ENCODE measurements at places on chromosomes 2 and 18.

DNA sequence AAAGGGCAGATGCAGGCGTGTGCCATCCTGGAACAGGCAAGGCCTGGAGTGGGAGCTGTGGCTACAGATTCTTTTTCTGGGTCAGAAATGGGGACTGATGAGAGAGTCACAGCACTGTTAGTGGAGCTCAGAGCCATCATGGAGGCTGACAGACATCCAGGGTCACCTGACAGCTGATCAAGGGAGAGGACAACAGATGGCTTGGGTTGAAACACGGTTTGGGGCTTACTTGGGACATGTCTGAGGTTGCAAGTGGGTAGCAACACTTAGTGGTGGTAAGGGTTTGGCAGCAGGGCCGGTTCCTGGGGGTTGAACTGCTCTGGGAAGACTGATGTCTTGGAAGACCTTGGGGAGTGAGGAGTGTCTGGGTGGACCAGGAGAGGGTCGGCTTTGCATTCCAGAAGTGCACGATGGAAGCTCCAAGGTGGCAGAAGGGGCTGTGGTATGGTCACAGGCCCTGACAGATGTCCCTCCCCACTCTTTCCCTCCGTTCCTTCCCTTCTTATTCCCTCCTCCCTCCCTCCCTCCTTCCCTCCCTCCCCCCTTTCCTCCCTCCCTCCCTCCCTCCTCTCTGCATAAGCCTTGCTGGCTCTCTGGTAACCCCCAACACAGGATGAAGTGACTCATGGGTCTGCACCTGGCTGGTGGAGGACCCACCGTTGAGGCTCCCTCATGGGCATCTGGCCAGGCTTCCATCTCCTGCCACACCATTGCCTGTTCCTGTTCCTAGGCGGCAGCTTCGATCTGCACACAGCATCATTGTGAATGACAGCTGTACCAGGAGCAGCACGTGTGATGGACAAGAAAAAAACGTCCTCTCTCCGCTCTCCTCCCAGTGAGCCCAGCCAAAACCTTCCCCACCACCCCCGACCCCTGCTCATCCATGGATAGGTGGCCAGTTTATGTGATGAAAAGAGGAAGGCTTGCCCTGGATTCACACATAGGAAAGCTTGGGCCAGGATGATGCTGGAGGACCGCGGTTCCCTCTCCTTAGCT, 63.8 kb upstream of the RPL31 start:
- DNase-seq, result no peak

DNA sequence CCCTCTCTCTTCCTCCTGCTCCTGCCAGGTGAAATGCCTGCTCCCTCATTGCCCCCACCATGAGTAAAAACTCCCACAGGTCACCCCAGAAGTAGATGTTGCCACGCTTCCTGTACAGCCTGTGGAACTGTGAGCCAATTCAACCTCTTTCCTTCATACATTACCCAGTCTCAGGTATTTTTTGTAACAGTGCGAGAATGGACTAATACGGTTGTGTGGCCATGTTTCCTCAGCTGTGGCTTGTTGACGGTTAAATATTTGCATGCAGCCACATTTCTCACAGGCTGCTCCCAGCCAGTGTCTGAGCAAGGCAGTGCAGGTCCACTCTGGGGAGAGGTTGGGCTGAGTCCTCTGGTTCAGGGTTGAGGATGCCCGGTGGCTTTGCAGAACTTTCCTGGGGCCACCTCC, 27.8 kb upstream of the COPS8 start:
- DNase-seq, result no peak

- DNase-seq, result peak; percentile 31
Measured at GRCh38 chr2:218993345-218994315, at the start of gene CRYBA2. Gene CRYBA2, minus strand, starts transcription at chr2:218993422. Its CDS starts 246 bp downstream, at chr2:218993176.

DNA sequence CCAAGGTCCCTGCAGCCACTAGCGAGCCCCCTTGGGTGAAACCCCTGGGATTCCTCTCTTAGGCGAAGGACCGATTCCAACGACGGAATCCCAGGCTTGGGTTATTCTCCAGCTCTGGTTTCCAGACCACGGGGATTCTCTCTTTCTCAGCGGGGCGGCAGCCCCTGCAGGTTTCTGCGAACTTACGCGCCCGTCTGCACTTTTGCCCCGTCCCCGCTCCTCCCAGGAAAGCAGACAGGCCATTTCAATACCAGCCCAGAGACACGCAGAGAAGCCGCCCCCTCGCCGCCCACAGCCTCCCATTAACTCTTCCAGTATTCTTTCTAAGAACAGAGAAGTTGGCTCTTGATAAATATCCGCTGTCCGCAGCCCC, 1.2 kb downstream of the CBLN2 start:
- DNase-seq, result no peak

- DNase-seq, result peak; percentile 68
Measured at GRCh38 chr18:58268849-58269248, 224.8 kb downstream of the NEDD4L start.

DNA sequence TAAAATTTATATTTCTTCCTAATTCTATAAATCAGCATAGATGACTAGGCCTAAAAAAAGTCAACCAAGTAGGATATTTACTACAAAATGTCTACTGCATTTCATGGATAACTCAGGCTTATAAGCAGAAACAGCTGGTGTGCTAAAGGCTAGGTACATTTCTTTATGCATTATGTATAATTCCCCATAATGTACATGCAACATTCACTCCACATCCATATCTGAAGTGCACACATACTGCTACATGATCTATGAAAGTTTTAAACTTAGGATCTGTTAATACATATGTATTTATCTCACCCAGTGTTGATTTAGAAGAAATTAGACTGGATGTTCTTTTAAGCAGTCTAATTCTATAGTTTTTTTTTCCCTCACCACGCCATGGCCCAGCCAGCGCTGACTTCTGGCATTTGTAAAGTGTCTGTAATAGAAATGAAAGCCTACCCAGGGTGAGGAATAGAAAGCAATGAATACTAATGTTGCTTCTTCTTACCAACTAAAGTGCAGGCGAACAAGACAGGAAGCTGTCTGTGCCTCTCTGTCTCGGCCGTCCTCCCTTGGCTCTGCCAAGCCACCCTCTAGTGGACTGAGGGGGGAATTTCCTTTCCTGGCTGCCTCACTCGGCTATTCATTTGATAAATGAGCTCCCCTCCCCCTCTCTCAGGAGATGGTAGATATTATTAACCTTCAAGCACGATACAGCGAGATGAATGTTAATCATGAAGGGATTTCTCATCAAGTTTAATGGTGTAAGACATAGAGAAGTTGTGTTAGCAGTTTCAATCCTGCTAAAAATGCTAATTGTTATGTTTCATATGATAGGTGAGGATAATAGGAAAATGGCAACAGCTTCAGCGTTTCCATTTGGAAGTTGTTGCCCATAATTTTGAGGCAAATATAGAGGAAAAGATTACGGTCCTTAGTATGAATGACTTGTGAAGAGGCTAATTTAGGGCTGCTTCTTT, 384.5 kb downstream of the MTX2 start:
- peak; percentile 78 for DNase-seq

- DNase-seq, result peak; percentile 68
Measured at GRCh38 chr2:227188292-227188691, 23.9 kb downstream of the COL4A3 start.

- DNase-seq, result no peak
Measured at GRCh38 chr2:150413366-150413765, 74.1 kb downstream of the RND3 start.

DNA sequence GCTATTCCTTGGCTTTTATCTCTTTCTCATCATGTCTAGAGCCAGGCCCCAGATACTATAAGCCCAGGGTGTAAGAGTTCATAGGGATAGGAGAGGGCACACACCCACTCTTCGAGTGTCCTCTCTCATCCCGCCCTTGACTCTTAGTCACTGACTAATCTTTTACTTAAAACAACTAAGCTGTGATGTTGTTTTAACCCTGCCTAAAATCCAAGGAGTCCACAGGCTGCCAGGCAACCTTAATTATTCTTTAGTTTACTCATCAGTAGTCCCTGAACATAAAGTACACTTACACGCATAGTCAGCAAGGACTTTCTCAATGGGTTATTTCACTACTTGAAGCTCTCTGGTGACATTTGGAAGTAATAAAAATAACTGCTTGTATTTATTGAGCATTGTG, 28.4 kb downstream of the GREB1L start:
- DNase-seq, result peak; percentile 67

- DNase-seq, result peak; percentile 34
Measured at GRCh38 chr2:37456479-37456878, 112.0 kb downstream of the QPCT start.

- no peak for DNase-seq
Measured at GRCh38 chr2:172332507-172332906, 94.9 kb upstream of the ITGA6 start.

DNA sequence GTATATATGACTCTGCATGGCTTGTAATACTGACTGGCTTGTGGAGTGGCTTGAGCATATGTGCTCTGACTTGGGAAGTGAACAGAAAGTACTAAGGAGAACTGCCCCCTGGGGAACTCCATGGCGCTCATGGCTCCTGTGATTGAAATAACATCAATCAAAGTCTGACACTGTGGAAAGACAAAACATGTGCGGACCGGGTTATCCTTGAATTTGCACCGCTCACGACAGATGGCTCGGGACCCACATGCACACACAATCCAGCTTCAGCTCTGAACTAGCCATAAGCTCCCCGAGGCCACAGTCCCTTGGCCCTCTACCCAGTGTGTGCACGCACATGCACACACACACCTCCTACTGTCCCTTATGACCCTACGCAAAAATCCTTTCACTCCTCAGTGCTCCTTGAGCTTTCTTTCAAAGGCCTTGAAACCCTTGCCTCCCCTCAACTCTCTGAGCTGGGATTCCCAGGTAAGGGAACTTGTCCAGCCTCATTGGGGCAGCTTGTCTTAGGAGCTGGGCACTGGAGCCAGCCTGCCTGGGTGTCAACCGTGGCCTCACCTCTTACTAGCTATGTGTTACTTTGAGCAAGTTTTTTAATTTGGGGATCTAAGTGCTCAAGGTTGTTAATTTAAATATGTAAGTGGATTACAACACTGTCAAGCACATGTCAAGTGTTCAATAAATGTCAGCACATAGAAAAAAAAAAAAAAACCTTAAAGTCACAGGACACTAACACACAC, 43.6 kb downstream of the MRPS5 start:
- DNase-seq, result no peak

Measured in EH (cell line).